ENCODE measurements at places on chromosomes 2 and 18.

DNA sequence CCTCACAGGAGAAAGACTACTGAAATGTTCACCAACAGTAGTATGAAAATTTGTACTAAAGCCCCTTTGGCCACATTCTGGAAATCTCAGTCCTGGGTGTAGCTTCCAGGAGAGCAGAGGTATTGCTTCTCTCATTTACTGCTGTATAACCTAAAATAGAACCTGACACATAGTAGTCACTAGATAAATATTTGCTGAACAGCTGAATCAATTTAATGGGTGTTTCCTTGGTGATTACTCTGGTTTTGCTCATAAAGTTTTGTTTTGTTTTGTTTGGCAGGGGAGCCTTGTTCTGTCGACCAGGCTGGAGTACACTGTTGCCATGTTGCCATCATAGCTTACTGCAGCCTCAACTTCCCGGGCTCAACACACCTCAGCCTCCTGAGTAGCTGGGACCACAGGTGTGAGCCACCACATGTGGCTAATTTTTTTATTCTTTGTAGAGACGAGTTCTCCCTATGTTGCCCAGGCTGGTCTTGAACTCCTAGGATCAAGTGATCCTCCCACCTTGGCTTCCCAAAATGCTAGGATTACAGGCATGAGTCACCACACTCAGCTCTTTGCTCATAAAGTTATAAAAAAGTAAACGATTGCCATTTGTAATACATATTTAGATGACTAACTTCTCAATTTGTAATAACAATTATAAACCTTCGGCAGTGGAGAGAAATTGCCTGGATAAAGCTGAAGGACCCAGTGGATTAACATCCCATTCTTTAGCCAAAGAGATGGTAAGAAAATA is 11.5 kb upstream of the PARD3B start:
- DNase-seq: peak; percentile 87

- peak; percentile 17 for DNase-seq
Observed at GRCh38 chr18:35127201-35127600, 86.0 kb downstream of the MAPRE2 start.

- no peak for DNase-seq
Observed at GRCh38 chr2:19866771-19867170, 35.0 kb downstream of the TTC32 start.

DNA sequence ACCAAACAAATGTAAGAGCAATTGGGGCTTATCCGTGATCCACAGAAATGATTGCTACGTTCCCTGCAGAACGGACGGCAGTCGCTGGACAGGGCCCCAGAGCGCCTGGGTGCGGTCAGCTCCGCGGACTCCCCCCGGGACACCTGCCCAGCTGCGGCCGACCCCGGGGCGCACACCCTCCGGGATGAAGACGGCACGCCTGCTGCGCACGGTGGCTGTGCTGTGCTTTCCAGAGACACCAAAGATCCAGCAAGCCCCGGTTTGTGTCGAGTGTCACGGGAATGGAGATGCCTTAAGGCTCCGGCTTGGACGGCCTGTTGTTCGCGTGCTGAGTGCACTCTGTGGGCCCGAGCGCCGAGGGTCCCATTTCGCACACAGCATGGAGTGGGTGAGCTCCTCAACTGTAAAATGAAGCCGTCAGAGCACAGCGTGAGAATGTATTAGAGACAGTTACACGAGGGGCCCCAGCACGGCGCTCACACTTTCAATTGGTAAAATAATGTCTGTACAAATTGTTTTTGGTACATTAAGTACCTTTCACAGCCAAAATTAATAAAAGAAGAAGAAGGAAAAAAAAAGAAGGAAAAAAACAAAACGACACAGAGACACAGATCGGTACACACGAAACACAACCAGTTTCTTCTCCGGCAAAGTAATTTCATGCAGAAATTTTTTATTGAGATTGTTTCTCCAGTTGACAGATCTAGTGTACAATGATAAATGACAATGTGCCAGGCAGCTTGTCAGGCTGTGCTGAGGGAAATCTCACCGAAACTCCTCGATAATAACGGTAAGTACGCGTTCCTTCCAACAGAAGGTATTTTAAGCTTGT is 615.8 kb upstream of the SALL3 start:
- no peak for DNase-seq

- DNase-seq: peak; percentile 58
Observed at GRCh38 chr18:435940-436339, 64.6 kb downstream of the COLEC12 start.
